ENCODE measurements at places on chromosomes 6 and 20.
A peak's percentile ranks its signal among the peaks of the same experiment; 100 is the strongest.

- no peak for DNase-seq
These were observed 118.7 kb downstream of the OPRM1 start for GRCh38 chr6:154157706-154158105.

DNA sequence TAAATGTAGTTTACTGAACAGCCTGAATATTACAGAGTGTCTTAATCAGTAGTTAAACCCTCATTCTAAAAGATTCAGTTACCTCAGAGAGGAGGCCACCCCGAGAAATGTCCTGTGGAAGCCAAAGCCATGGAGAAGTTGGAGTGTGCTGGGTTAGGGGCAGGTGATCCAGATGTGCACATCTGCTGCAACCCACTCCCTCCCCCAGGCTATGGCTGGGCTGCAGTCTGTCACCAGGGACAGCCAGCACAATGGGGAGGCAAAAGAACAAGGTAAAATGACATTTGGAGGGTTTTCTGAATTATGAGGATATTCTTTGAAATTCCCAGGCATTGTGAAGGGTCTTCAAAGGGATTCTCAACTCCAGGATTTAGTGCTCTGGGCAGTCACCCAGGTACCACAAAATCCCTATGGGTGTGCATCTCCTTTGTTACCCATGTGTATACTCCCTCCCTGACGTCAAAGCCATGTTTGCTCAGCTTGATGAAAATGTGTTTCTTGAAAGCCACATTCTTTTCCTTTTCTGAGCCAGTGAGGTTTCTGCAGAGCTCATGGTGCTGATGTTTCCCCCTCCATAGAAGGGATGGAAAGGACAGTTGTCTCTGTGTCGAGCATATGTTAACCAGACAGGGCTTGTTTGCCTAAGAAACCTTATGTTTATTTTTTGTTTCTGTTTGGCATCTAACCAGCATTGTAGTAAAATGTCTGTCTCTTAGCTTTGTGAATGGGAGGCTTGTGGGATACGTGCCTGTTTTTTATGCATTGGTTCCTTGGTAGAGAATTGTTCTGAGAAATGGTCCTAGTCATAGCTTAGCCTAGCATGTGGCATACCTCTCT, 212.3 kb upstream of the TBX18 start:
- no peak for DNase-seq

DNA sequence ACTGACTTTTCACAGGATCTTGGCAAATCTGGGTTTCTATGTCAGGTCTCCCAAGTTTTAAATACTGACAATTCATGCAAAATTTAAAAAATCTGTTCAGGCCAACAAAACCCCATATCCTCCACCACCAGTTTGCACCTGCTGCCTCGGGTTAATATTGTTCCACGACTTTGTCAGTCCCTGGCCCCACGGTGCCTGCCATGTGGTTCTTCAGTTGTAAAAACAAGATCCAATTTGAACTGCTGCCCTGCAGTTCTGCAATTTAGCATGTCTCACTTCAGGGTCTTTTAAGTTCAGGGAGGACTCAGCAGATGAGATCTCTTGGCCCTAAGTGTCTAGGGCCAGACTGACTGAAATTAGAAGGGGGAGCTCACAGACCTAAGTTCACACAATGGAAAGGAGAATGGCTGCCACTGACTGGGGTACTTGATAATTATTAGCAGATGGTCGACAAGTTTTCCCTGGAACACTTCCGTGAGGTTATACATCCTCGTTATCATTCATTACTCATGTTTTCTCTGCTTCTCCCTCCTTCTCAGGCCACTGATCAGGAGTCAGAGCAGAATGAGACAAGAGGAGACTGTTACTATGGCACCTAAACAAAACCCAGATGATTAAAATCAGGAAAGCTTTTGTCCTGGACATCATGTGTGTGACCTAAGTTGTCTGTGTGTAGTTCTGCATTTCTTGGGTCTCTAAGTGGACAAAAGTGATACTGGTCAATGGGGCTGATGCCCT, 223.6 kb downstream of the KIF16B start:
- DNase-seq: no peak

DNA sequence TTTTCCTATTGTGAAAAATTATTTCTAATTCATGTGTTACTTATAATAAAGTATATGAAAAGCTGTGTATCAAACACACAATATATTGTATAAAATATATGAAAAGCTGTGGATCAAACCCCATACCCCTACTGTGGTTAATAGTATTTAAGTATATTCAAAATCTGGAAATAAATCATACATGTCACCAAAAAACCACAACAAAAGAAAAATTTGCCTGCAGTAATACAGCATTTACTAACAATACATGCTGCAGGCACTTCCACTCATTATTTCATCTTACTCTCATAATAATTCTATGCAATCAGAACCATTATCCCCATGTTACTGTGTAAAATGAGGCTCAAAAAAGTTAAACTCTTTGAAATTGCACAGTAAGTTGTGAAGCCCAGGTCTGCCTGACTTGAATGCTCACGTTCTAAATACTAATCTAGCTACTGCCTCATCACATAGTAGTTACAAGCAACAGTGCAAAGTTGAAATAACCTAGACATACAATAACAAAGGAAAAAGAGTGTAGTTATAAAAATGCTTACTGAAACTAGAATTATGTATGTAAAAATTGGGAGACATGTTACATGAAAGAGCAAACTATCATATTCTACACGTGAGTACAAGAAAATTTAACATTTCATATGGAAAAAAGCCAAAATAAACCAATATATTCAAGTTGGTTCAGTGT, 61.7 kb downstream of the FAM217A start:
- no peak for DNase-seq

- DNase-seq: no peak
These were observed 672.0 kb downstream of the RFPL4B start for GRCh38 chr6:113019176-113019575.

DNA sequence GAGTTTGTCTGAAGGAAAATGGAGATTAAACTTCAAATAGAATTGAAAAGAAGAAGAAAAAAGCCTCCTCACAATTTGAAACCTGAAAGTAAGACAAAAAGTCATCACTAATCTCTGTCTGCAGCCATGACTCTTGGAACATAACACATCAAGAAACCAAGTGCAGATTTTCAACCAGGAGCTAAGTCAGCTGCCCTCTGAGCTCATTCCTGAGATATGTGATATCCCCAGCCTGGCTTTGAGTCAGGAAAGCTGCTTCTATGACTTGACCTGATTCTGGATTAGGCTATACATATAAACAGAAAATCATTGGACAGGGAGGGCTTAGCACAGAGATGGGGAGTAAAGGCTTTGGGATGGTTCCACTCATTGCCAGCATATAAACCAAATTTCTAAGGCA, 891.4 kb downstream of the TFAP2A start:
- no peak for DNase-seq

DNA sequence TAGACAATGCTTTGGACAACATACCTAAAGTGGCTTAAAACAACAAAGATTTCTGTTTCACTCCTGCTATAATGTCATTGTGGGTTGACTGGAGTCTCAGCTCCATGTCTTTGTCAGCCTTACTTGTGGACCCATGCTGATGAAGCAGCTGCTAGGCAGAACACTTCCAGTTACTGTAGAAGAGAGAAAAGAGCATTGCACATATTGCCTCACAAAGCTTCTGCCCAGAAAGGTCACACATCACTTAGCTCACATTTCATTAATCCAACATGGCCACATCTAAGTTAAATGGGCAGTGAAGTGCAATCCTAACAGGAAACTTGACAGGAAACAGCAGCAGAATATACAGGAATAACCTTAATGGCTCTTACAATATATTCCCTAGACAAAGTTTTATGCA, 480.5 kb upstream of the HTR1E start:
- no peak for DNase-seq

GRCh38 chr6:139164001-139164400, 29.1 kb downstream of the HECA start:
- peak; percentile 74 for DNase-seq

GRCh38 chr6:46773201-46773855, 19.9 kb upstream of the MEP1A start:
- no peak for DNase-seq

Data from activated effector memory CD4-positive, alpha-beta T cell treated with anti-CD3 and anti-CD28 coated beads, Interleukin-2, amount 50 U/mL, for 16 hours (primary cell).